ENCODE measurements at places on chromosomes 5 and 9.

GRCh38 chr9:34428325-34428958 is 29.9 kb downstream of the FAM219A start:
- DNase-seq, result no peak

- no peak for DNase-seq
Measured at GRCh38 chr5:43244823-43245565, 53.0 kb downstream of the NIM1K start.

DNA sequence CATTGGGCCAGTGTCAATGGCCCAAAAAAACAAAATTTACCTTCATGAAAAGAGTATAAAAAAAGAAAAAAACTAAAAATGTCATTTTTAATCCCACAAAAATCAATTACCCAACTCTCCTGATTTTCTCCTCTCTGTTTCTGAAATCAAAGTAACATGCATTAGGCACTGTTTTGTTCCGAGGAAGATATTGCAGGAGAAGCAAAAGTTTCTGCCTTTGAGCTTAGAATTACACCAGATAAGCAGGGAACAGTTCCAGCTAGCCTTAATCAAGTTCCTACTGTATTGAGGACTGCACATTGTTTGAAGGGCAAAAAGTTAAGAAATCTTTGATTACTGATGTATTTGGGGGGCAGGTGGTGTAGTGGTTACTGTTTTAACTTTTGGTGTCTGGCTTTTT is 1.1 kb upstream of the PRKAA1 start:
- no peak for DNase-seq

DNA sequence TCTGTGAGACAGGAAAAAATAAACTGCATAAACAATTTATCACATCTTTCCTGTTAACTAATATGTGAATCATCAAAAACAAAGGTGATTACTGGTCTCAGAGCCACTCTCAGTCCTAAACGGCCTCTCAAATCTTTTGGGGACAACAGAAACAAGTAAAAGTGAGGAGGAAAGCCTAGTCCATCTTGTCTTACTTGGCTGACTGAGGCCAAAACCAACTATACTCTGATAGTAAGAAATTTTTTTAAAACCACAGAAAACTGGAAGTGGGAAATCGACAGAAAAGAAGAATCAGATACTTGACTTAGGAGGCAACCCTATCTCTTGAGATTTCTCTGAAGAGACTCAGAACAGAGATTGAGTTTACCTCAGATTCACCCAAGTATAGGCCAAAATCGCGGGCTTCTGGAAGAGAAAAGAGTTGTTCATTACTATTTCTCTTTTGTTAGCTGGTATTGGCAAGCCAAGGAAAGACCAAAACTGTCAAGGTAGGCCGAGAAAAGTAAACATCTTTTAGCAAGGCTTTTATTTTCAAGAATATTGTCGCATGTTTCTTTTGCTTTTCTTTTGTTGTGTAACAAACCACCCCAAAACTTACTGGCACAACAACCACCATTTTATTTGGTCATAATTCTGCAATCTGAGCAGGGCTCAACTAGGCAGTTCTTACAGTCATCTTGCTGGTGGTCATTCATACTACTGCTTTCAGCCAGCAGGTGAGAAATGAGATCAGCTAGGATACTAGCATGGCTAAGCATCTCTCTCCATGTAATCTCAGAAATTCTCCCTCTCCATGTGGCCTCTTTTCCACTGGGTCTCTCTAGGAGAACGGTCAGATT is 46.1 kb downstream of the RFX3 start:
- DNase-seq, result no peak

DNA sequence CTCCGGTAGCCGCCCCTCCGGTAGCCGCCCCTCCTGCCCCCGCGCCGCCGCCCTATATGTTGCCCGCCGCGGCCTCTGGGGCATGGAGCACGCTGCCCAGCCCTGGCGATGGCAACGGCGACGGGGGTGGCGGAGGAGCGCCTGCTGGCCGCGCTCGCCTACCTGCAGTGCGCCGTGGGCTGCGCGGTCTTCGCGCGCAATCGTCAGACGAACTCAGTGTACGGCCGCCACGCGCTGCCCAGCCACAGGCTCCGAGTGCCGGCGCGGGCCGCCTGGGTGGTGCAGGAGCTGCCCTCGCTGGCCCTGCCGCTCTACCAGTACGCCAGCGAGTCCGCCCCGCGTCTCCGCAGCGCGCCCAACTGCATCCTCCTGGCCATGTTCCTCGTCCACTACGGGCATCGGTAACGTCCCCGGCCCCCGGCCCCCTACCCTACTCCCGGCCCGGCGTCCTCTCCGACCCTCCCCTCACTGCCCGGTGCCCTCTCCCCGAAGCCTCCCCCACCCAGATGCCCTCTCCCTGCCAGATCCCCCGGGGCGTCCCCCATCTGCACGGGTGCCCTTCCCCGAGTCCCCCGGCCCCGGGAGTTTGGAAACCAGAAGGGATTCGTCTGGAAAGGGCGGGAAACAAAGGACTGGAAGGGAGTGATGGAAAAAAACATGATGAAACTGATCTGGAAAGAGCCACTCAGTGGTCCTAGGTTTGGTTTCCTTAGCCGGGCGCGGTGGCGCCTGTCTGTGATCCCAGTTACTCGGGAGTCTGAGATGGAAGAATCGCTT is 417 bp downstream of the SRD5A1 start:
- no peak for DNase-seq

DNA sequence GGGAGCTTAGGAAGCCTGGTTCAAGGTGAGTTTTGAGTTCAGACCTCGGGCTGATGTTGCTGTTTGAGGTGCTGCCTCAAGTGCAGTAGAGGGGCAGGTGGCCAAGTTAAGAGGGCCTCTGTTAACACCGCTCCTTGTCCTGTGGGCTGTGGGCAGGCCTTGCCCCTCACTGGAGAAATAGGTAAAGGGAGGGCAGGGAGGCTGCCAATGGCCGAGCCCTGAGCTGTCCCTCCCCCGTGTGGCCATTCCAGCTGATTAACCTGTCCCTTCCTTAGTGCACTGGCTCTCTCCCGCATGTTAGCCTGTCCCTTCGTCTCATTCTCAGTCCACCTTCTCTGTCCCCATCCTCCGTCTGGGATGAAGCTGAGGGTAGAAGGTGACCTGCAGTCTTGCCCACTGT is 21.4 kb downstream of the CNTFR start:
- DNase-seq, result no peak

DNA sequence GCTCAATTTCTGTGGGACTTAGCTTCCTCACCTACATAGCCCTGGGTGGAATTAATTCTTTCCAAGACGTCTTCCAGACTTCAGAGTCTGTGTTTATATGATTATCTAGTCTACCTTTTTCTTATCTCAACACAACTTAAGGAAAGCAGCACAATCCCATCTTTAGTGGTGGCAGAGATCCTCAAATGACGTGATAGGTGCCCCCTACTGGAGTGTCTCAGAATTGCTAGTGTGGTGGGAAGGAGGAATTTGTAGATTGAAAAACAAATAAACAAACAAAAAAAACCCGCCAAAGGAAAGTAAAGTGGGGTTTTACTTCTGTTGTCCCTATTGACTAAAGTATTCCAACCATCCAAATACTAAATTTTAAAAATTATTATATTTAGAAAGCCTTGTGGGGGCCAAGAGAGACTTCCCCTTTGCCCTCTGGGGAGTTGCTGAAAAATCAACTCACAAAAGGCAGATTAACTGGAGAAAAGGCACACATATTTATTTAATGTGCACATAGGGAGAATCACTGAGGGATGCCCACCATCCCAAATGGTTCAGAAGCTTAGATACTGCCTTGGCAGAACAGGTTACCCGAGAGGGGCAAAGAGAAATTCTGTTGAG is 283.3 kb downstream of the TMEM167A start:
- no peak for DNase-seq

DNA sequence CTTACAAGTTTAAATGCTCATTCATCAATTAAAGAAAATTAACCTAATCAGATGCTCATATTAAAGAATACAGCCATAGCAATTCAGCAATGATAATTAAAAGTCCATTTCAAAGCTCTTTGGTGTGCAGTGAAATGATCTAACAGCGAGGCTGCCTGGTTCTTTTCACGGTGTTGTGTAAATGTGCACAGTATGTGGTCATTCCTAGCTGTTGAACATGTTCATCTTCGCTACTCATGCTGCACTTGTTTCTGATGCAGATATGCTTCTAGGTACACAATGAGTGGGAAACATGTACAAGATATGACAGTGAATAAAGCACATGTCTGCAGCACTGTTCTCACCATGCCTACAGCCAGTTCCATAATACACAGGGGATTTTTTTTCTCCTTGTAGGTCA is 163.5 kb downstream of the NR2F1-AS1 start:
- DNase-seq, result no peak

DNA sequence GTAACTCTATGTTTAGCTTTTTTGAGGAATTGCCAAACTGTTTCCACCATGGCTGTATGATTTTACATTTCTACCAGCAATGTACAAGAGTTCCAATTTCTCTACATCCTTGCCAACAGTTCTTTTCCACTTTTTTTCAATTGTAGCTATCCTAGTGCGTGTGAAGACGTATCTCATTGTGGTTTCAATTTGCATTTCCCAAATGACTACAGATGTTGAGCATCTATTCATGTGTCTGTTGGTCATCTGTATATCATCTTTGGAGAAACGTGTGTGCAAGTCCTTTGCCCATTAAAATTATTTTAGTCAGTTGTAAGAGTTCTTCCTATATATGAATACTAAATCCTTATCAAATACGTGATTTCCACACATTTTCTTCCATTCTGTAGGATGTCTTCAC is 6.5 kb downstream of the SLC25A48 start:
- no peak for DNase-seq

GRCh38 chr5:24065779-24066178 is 558.4 kb downstream of the PRDM9 start:
- DNase-seq, result no peak

GRCh38 chr5:156036640-156037039 is 290.3 kb upstream of the SGCD start:
- DNase-seq, result no peak

- DNase-seq, result no peak
Measured at GRCh38 chr9:91162311-91162710, 199.4 kb downstream of the AUH start.

- no peak for DNase-seq
Measured at GRCh38 chr5:13740471-13740870, 204.0 kb downstream of the DNAH5 start.

GRCh38 chr5:110832683-110833082 is 93.9 kb downstream of the SLC25A46 start:
- no peak for DNase-seq

DNA sequence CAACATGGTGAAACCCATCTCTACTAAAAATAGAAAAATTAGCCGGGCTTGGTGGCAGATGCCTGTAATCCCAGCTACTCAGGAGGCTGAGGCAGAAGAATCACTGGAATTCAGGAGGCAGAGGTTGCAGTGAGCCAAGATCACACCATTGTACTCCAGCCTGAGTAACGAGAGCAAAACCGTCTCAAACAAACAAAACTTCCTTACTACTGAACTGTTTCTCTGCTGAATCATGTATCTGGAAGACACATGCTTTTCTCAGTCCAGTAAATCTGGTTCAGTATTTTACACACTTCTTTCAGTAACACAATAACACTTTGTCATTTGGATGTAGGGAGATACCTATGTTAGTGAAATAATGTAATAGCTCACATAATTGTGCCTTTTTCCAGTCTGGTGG is 7.9 kb downstream of the TRMT10B start:
- no peak for DNase-seq

- DNase-seq, result no peak
Measured at GRCh38 chr5:67093279-67093678, 103.3 kb downstream of the CD180 start.

DNA sequence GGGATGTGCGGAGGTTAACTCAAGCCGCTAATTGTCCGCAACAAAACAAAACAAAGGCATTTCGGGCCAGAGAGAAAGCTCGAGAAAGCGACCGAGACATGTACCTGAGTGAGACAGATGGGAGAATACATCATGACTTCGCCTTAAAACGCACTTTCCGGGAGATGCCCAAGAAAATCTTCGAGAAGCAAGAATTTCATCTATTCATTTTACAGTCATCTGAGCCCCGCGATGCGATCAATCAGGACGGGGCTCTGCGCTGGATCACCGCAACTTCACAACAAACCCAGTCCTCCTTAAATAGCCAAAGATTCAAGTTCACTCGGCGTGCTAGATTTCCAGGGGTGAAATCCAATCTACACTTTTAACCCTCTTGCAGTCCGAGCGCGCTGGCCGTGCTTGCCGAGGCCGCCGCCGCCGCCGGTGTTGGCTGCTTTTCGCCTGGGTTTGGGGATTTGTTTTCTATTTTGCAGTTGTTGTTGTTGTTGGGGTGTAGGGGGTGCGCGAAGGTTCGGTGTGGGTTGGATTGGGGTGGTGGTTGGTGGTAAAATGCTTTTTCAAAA is 482 bp downstream of the NFIB start:
- DNase-seq, result no peak

- DNase-seq, result no peak
Measured at GRCh38 chr5:93145767-93146166, 435.3 kb downstream of the NR2F1-AS1 start.

DNA sequence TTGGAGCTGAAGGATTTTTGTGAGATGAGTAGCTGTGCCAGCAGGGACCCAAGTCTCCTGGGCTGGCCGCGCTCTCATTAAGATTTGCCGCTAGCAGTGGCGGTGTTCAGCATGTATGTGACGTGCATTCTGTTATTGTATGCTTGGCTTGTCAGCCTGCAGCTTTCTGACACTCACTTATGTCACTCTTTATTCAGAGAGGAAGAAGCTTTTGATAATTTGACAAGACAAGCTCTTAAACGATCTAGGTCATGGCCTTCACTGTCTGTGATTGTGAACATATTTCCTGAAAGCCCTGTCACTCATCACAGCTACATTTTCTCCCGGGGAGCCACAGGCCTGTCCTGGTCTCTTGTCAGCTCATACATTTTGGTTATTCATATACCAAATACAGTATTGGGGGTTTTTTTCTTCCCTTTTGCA is 98.2 kb upstream of the GRHPR start:
- DNase-seq, result no peak

GRCh38 chr5:172617817-172618216 is 23.2 kb upstream of the NEURL1B start:
- DNase-seq, result no peak

GRCh38 chr5:136108180-136108611 is 24.4 kb upstream of the SMAD5 start:
- DNase-seq, result no peak

- DNase-seq, result peak; percentile 41
Measured at GRCh38 chr5:172683645-172684471, 42.8 kb downstream of the NEURL1B start.

DNA sequence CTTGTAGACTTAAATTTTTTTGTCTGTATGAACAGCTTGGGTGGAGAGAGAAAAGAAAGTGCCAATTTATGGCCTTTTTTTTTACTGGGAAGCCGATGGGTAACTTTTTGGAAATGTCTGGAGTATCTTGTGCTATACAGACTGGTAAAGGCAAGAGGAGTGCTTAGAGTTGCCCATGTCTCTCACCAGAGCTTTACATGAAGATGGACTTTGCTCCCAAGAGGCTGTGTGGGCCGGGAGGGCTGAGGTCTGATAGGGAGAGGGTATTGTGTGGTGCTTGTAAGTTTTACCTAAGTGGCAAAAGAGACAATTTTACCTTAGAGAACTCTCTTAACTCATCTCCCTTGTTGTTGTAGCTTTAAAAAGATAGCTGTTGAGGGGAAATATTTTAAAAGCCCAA is 203.2 kb downstream of the SEMA6A start:
- DNase-seq, result no peak

- DNase-seq, result no peak
Measured at GRCh38 chr5:95689680-95690079, 6.9 kb upstream of the SPATA9 start.

Measured in stimulated activated CD8-positive, alpha-beta memory T cell treated with anti-CD3 and anti-CD28 coated beads, Interleukin-2, amount 100 ng/mL, for 1 hour (primary cell).